ENCODE measurements at places on chromosomes 4 and X.

DNA sequence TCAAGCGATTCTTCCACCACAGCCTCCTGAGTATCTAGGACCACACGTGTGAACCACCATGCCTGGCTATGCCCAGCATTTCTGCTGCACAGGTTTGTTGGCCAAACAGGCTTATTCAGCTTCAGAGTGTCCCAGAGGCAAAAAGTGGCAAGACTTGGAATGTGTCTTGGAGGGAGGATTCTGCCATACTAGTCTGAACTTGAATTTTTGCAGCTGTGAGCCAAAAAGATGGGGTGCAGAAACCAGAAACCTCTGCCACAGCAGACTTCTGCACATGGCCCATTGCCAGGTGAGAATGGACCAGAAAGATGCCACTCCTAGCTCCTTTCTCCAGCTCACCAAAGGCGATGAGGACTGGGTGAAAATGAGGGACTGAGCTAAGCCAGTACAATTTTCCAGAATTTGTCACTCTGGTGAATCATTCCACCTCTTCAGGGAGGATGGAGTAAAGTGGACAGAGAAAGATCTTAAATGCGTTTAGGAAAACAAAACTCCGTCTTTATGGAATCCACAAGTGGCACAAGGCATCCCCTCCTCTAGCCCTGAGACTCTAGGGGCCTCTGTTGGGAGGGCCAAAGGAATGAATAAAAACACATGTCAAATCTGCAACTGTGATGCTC, 369.1 kb upstream of the CLNK start:
- no peak for DNase-seq

GRCh38 chrX:124407226-124407625, 60.9 kb downstream of the SH2D1A start:
- no peak for DNase-seq

DNA sequence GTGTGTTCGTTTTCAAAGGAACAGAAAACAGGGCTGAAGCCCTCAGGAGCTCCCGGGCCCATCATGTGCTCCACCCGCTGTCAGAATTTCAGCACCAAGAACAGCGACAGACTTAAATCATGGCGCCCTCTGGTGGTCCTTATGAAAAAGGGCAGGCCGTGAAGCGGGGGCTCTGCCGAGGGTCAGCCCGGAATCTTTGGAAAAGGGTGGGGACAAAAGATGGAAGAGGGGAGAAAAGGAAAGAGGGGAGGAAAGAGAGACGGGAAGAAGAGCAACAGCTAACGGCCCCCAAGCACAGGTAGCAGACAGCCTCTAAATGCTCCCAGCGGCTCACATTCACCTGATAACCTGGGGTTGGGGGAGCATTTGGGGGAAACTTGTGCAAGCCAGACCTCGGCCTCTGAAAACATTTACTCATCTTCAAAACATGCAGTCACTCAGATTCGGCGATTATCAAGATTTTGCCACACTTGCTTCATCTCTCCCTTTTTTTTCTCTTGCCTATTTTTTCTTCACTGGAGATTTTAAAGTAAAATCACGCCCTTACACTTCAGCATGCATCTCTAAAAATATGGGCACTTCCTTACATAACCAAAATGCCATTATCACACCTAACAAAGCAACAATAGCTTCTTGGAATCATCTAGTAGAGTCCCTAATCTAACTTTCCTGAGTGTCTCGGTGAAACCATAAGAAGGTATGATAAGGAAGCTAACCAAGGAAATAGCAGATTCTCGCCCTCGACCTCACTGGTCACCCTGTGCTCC, 28.1 kb upstream of the MAN2B2 start:
- DNase-seq, result peak; percentile 89

- no peak for DNase-seq
These were observed 112.0 kb upstream of the MAGEB18 start for GRCh38 chrX:26026179-26026578.

GRCh38 chrX:9151772-9152307, 117.9 kb upstream of the FAM9B start:
- no peak for DNase-seq

- no peak for DNase-seq
These were observed 93.8 kb downstream of the C4orf51 start for GRCh38 chr4:145773581-145774234.

GRCh38 chr4:74291471-74291870, 16.8 kb upstream of the EPGN start:
- no peak for DNase-seq

DNA sequence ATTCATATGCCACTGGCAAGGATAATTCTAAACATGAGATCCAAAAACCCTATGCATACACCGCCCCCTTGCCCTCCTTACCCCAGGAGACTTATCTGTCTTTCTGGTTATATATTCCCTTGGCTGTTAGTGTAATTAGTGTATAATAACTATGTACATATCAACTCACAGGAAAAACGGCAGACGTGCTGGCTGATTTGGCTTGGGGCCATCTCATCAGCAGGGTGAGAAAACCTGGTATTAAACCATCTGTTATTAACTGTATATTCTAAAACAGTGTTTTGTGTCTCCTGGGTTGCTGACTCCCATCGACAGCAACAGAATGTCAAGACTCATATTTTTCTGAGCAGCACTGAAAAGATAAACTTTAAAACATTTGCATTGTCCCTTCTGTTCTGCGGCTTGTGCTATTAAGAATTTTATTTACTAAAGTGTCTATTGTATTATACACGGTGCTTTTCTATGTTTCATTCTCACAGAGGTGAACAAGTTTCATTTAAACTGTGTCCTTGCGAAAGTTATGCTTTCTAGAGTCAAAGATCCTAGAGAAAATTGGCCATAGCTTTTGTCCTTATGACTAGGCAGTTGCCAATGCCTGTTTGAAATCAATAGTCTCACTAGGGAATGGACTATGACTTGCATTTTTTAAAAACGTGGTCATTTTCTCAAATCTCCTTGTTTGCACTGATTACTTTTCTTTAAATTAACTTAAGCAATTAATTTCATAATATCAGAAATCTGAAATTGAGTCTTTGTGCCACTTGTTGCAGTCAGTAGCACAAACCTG, 211.5 kb upstream of the MID1 start:
- DNase-seq, result no peak

- no peak for DNase-seq
These were observed 58.4 kb upstream of the SLIT2 start for GRCh38 chr4:20193141-20193936.

DNA sequence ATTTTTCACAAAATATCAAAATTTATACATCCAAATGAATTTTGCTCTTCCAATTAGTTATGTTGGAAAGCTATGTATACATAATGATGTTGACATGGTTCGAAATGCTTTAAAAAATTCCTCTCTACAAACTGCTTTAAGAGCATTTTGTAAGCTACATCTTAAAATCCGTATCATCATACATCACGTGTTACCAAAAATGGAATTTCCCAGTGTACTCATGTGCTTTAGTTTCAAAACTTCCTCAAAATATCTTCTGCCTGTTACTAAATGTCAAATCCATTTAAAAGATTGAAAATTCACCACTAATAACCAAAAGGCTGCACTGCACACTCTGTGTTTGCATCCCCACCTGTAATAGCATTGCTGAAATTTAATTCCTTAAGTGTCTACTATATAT, 87.9 kb downstream of the WDFY3 start:
- DNase-seq, result no peak

DNA sequence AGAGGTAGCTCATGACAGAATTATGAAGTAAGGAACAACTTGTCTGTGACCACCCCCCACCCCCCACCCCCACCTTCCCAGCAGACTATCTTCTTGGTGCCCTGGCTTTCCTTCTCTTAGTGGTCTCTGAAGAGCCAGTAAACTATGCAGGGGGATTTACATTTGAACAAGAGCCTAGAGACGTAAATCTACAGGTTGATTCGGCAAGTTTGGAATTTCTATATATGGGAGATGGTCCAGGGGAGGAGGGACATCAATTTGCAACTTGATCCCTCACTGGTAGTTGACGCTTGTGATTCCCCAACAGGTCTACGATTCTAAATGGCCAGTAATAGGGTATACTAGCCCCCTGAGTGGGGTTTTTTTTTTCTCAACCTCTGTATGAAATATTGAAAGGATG, 36.7 kb downstream of the IL13RA1 start:
- no peak for DNase-seq

- peak; percentile 35 for DNase-seq
These were observed 53.5 kb upstream of the SMIM31 start for GRCh38 chr4:164700471-164700870.

- no peak for DNase-seq
These were observed 72.1 kb downstream of the BANK1 start for GRCh38 chr4:101862595-101862994.

GRCh38 chr4:106773076-106773905, 262.8 kb downstream of the DKK2 start:
- DNase-seq, result no peak

GRCh38 chr4:152870606-152871005, 65.5 kb upstream of the FHDC1 start:
- no peak for DNase-seq

- DNase-seq, result no peak
These were observed 1.0 kb upstream of the SLC6A8 start for GRCh38 chrX:153686711-153687110.

DNA sequence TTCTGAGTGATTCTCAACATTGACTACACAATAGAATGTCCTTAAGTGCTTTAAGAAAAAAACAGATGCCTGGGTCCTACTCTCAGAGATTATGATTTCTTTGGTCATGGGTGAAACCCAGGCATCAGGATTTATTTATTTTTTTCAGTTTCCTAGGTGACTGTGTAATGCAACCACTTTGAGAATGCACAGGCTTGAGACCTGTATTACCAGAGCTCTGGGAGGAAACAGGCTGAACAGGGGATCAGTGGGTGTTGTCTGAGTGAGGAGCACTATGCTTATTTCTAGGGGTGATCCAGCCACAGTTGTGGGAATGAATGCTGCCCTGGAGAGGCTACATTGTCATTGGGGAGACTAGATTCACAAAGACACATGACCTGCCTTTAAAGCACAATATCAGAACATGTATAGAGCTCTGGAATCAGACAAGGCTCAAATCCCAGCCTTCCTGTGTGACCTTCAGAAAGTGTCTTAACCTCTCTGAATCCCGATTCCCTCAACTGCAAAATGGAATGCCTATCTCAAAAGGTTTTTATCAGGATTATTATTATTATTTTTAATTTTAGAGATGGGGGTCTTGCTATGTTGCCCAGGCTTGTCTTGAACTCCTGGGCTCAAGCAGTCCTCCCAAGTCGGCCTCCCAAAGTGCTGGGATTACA, 61.6 kb upstream of the PRPS1 start:
- DNase-seq, result no peak

DNA sequence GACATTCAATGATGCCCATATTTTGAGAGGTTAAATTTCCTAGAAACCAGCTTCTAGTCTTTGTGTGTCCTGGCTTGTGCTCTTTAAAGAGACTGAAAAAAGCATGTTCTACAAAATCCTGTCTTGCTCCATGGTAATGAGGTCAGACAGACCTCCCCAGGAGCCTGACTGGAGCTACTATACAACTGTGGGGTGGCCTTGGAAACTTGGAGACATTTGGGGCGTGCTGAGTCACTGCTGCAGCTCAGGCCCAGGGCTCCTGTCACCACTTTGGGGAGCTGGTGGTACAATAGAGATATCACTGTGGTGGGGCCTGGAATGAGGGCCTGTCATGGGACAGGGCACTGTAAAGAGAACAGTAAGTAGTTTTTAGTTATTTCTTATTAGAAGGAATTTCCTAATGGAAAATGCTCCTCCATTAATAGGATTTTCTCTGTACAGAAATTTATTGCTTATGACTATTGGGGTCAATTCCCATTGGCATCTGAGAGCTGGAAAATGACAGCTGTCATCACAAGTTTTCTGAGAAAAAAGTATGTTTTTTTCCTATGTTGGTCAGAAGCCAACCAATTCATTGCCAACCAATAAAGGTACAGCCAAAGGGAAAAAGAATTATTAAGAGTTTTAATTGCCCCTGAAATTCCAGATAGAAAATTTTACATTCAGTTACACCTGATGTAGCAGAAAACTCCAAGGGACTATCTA, 207.4 kb upstream of the JADE1 start:
- peak; percentile 81 for DNase-seq

- no peak for DNase-seq
These were observed 30.9 kb downstream of the MCUB start for GRCh38 chr4:109590905-109591304.

DNA sequence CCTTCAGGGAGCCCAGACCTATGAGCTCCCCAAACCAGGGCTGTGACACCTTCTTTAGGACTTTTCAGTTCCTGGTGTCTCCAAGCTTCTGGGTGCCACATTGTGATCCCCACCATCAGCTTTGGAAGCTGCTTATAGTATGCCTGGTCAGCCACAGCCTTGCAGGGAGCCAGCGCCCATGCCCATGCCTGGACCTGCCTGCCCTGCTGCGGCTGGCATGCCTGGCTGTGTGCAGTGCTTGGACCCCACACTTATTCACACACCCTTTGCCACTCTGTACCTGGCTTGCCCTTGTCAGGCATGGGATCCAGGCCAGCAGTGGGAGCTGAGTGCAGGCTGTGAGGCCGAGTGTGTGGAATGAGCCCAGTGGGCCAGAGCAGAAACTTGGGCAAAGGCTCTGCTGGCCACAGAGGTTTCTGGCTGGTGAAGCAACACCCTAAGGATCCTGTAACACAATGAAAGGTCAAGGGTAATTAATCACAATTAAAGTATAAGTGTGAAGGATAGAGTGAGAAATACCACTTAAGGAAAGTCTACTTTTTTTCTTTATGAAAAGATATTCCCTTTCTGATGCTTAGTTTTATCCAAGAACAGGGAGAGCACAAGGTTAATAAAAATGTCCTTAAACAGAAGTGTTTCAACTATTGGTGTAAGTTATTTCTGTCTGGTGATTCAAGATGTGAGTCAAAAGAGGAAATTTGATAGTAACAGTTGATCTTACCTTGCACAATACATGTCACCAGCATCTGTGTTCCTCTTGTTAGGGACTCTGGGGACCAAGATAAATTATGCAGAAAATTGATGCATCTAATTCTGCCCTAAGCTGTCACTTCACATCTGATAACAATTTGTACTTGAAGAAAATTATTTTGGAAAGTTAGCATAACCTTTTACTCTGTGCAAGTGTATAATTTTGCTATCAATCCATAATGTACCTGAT, 161.8 kb downstream of the FAM47A start:
- DNase-seq, result no peak

Measured in hematopoietic multipotent progenitor cell treated with erythropoietin and hydrocortisone succinate and interleukin-3 and kit ligand, for 6 days (in vitro differentiated cells).